ENCODE measurements at places on chromosomes 5 and 9.

DNA sequence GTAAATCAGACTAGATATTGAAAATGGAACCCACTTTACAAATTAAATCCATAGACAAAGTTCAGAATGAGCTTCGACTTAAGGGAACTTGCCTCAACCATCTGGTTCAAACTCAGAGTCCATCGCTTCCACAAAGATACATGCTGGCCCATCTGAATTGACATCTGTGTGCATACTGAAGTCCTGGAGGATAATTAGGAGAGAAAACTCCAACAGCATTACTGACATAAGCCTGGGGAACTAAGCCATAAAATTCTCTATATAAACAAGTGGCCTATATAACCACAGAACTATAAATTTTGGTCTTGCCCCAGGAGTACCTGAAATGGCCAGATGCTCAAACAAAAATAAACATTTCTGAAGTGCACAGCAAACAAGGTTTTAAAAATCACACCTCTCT is 94.4 kb downstream of the IZUMO3 start:
- no peak for DNase-seq

DNA sequence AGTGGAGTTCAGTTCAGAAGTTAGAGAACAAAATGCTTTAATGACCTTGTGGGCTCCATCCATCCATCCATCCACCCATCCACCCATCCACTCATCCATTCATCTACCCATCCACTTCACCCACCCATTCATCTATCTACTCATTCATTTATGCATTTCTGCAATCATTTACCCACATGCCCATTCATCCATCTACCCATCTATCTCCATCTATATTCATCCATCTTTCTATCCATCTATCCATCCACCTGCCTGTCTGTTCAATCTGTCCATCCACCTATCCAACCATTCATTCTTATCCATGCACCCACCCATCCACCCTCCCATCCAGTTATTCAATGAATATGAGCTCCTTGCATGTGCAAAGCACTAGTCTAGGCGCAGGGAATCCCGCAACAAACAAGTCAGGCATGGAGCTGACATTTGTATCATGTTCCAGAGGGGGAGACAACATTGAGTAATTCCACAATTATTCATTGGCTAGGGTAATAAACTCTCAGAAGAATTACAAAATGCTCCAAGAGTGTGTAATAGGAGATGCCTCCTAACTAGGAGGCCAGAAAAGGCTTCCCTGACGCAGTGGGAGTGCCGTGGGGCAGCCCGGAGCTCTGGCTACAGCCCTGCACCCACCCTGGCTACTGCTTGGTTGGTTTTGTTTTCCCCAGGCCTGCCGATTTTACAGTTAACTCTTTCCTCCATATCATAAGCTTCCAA is 211.2 kb downstream of the NXNL2 start:
- DNase-seq = no peak

DNA sequence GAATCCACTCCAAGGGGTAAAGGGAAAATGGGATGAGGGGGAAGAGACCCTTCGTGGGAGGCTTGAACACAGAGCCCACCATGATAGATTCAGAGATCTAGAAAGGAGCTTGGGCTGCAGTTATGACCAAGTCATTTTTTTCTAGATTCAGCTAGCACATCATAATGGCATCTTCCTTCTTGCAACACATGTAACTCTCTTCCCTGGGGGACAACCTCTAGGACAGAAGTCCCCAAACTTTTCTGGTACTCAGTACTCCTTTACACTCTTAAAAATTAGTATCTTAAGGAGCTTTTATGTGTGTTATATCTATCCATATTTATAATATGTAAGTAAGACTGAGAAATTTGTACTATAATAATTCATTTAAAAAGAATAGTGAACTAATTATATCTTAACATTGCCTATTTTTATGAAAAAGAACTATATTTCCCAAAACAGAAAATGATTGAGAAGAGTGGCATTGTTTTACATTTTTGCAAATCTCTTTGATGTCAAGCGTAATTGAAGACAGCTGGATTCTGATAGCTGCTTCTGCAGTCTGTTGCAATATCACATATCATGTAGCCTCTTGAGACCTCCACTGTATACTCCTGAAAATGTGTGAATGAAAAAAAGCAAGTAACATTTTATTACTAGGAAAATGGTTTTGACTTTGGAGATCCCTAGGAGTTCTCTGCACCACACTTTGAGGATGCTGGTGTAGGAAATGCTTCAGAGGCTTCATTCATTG is 875 bp downstream of the ACO1 start:
- DNase-seq = no peak

DNA sequence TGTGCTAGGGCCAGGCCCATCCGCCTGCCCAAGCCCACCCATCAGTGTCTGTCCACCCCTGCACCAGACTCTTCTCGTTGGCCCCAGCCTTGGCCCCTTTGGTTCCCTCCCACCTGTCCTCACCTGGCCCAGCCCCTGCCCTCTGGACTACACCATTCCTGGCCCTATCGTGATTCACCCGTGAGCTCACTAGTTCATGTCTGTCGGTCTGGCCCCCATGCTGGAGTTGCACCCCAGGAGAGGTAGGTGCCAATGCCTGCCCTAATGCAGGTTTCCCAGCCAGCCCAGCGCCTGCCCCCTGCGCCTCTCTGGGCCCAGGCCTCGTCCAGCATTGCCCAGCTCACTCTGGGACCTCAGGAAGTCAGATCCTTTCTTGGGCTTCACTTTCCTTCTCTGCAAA is 115.4 kb upstream of the LMX1B start:
- no peak for DNase-seq

- DNase-seq = no peak
Observed at GRCh38 chr9:87629104-87629503, 96.8 kb upstream of the CTSL start.

DNA sequence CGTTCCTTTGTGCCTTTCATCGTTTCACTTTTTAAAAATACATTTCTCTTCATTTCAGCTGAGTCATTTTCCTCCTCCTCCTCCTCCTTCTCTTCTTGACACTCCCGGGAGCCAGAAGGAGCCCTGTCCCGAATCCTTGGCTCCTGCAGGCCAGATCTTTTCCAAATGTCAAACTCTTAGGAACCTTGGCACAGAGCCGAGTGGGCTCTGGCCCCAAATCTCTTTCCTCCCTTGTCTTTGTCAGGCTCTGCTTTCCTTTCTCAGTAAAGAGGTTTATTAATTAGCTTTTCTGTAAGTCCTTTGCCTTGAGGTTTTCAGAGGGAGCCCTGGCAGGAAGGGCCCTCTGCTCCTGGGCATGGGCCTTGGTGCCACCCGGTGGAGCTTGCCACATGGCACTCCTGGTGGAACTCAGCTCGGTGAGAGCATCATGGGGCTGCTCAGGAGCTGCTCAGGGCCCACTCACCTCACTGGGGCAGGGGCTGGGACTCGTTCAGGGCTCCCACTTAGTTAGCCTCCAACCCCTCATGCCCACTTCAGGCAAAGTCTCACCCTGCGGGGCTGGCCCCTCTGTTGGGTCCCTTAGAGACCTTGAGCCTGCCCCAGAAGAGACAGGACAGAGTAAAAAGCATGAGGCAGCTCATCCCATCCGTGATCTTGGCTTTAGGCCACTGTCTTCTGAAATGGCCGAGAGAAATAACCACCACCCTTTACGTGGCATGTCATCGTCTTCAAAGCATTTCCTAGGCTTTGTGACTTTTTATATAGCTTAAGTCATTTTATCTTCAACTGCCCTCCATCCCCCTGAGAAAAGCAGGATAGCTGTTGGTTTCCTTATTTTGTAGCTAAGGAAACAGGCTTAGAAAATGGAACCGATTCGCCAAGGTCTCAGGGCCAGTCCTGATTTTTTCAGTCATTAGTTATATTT is 17.1 kb downstream of the STC2 start:
- DNase-seq = no peak

DNA sequence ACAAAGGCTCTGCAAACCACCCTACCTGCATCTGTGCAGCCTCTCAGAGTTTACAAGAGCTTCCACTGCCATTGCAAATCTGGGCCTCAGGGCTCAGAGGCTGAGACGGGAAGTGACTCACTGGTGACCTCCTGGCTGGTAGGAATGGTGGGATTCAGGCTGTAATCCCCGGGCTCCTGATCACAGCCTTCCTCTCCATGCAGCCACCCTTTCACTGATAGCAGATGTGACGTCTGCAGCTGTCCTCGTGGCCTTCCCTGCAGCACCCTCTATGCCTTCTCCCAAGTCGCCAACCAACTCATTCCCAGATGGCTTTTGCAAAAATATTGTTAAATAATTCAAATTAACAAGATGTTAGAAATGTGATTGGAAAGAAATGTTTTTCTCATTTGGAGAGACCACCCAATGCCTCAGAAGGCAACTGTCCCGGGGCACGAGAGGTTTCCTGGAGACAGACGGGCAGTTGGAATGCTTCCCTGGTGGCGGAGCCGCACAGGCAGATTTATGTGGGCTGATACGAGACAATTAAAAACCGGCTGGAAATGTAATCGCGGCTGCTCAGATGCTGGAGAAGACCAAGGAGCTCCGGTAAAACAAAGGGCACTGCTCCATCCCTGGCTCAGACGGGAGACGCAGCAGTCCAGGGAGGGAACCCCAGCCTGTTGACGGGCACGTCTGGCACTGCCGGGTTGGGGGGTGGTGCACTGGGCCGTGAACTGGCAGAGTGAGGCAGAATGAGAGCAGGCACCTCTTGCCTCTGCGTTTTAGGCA is 34.4 kb upstream of the SLC25A51 start:
- DNase-seq = no peak

DNA sequence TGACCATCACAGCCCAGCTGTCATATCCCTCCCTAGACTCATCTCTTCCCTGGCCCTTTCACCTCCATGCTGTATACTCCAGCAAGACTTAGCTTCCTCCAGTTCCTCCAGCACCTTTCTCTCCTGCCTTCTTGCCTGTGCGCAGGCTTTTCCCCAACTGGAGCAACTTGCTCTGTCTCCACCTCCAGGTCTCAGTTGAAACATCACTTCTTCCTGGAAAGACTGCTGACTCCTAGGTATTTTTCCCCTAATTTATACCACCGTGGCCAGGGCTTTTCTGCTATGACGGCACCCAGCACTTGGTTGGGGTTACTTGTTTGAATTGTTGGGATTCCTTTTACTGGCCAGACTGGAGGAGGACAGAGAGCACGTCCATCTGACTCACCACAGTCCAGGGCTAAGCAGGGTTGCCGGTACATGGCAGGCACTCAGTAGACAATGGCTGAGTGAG is 67.5 kb downstream of the KCNIP1 start:
- DNase-seq = no peak

GRCh38 chr9:129334105-129334935 is 156.3 kb upstream of the IER5L start:
- no peak for DNase-seq

GRCh38 chr5:67085616-67086015 is 111.0 kb downstream of the CD180 start:
- no peak for DNase-seq

DNA sequence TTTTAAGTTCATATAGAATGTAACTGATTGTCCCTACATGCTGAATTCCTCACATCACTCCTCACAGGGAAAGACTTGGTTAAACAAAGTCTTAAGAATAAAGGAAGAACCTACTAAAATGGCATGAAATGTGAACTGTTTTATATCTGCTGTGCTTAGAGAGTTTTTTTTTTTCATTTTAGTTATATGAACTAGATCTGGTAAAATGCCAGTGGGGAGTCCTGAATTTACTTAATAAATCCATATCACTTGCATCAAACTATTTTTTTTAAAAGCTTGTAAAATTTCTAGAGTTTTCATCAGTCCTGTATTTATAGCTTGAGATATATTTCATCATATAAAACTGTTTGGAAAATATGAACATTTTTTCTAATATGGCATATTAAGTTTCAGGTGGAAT is 1528.6 kb downstream of the EFNA5 start:
- DNase-seq = no peak

DNA sequence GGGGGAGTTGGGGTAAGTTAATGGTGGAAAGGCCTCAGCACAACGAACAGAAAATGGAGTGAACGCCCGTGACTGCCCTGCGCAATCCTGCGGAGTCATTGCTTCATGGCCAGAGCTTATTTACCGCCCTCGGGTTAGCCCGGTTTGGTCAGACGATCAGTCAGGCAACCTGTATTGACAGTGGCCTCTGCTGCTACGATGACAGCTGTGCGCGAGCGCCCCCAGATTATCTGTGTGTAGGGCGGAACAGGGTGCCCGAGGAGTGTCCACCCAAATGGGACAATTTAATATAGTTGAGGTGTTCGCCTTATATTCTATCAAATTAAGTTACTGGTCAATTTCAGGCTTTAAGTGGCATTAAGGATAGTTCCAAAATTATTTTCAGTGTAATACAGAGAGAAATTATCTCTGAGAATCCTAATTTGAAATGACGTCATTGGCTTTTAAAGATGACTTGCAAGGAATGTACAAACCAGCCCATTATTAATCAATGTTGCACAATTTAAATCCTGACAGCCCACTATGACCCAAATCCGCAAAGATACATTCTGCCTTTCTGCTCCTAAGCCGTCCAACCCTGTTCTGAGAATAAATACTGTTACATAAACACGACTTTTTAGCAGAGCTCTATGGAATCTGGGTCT is 879 bp upstream of the UBQLN1 start:
- DNase-seq = no peak

DNA sequence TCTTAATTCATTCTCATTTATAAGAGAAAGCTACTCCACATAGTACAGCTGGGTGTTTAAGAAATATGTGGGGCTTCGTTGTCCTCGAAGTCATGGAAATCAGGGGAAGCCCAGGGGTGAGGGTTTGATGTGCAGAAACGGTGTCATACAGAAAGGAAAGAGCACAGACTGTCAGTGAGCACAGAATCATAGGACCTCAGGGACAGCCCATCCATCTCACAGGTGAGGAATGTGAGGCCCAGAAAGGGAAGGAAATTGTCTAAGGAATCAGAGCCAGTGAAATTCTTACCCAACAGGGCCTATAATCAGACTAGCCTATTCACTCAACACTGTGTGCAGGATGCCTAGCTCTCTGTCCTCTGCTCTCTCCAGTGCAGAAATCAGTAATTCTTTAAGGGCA is 535.6 kb downstream of the SPOCK1 start:
- DNase-seq = no peak

- no peak for DNase-seq
Observed at GRCh38 chr5:172897481-172898217, 61.6 kb upstream of the RPL26L1 start.

DNA sequence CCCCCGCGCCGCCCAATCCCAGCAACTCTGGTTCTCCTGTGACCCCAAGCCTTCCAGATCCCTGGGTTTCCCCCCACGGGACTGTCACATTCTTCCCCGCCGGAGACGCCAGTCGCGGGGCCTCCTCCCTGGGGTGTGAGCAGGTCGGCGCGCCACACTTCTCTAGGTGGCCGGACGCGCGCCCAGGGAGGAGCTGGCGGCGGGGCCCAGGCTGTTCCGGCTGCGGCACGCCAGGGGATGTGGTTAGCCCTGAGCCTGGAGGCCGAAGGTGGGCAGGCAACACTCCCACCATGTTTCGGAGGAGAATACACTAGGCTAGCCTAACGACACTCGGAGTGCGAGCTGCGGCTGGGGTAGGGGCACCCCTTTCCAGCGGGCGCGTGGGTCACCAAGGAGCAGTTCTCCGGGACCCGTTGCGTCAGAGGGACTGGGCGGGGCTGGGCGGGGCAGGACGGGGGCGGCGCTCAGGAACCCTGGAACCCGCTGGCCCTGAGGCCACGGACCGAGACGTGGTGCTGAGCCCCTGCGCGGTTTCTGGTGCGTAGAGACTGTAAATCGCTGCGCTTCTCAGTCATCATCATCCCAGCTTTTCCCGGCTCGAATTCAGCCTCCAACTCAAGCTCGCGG is at the start of gene SLC27A6:
TSS of gene SLC27A6 (plus strand) at position 478 of the 627 bp plus-strand sequence. CDS start 650 bp downstream, outside the sequence.
- peak; percentile 43 for DNase-seq

GRCh38 chr5:145072889-145073288 is 762.3 kb downstream of the PRELID2 start:
- no peak for DNase-seq

- no peak for DNase-seq
Observed at GRCh38 chr5:179269781-179270543, 75.3 kb downstream of the ADAMTS2 start.
